LoVo (cell line): ENCODE measurements at places on chromosomes 4 and X.

- DNase-seq, result no peak
Observed at GRCh38 chrX:130109429-130110378, 593 bp downstream of the ELF4 start.

DNA sequence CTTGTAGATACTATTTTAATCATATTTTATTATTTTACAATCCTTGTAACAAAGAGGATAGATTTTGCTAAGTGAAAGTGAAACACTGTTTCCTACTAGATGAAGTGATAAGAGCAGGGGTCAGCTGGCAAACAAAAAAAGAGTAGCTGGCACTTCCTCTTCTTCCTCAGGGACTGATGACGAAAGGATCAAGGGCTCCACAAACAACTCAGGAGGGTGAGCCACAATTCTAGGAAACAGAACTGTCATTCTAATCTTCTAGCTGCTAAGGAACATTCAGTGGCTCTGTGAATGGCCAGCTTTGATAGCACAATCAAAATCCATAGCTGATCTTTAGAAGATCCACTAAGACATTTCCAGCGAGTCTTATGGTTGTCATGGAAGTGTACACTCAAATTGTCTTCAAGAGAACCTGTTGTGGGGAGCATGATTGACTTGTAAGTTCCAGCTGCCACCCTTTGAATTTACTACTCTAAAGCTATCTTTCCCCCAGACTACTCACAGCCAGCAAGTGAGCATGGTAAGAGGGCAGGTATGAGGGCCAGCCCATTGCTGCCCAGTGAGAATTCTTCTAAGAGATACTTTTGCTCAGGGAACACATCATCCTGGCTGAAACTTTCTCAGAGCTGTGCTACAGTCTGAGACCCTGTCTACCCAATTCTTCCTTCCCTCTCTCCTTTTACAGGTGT is 275.7 kb upstream of the RASGEF1B start:
- no peak for DNase-seq

GRCh38 chr4:147724468-147725201 is 7.3 kb upstream of the ARHGAP10 start:
- no peak for DNase-seq

DNA sequence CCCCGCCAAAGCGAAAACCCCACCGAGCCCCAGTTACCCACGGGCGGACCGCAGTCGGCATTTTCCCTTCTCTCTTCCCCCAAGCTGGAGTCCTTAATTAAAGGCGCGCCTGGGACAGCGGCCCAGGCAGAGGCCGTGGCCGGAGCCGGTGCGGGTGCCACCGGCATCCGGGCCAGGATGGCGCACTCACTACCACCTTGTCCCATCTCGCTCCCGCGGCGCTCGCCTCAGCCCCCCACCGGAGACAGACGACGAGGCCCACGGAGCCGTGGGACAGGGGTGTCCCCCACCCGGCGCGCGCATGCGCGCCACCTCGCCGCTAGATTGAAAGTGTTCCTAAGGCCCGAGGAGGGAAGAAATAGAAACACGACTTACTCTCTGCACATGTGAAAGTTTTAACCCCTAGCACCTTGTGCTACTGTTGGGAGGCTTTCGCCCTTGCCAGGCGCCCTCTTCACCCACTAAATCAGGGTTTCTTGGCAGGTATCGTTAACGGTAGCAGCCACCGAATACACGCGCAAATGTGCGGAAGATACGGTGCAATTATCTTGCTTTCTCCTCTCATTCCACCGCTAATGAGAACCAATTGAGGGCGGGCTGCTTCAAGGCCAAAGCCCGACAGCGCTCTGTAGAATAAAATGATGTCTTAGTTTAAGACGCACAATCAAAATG is 64.3 kb upstream of the CCDC160 start:
- no peak for DNase-seq

GRCh38 chr4:153176938-153177337 is 27.3 kb upstream of the TRIM2 start:
- no peak for DNase-seq

DNA sequence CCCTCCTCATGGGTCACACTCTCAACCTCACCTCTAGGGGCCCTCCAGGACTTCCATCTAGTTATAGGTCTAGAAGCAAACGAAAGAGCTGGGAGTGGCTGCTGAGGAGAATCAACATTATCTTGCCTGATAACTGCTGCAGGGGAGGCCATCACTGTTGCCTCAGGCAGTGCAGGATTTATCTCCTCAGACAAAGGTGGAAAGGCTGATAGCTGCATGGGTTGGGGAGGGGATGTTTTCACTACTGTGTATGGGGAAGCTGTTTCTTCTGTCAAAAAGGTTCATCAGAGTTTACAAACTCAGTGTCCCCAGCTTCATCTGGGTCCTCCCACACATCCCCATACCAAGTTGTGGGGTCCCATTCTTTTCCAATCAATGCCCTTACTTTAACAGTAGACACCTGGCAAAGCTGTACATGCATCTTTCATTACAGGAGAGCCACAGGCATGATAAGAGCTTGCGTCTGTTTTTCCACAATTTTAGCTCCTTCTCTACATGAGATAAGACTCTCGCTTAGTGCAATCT is 17.6 kb upstream of the PRDM8 start:
- DNase-seq, result no peak
